ENCODE measurements at places on chromosomes 5 and 9.

- DNase-seq, result no peak
Measured at GRCh38 chr9:4155221-4156026, 144.4 kb downstream of the GLIS3 start.

DNA sequence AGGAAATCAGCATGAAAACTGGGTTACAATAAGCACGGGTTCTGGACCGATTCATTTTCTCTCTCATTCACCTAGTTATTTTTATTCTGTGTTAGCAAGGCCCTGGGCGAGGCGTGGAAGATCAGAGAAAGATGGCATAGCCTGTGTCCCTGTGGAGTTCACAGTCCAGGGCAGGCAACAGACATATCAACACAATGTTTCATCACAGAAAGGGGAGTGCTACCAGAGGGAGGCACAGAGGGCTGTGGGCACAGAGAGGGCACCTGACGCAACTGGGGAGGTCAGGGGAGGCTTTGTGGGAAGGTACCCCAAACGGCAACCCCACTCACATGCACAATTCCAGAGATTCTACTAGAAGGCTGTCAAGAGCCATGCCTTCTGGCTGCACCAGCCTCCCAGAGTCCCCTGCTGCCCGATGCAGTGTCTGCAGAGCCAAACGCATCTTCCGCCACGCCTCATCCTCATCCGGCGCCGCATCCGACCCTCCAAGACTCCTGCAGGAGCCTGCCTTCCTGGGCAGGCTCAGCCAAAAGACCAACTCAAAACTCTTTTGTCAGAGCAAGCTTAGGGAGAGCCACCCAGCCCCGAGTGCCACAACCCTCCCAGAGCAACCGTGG lies 1.4 kb downstream of the FAM193B start:
- DNase-seq, result no peak

DNA sequence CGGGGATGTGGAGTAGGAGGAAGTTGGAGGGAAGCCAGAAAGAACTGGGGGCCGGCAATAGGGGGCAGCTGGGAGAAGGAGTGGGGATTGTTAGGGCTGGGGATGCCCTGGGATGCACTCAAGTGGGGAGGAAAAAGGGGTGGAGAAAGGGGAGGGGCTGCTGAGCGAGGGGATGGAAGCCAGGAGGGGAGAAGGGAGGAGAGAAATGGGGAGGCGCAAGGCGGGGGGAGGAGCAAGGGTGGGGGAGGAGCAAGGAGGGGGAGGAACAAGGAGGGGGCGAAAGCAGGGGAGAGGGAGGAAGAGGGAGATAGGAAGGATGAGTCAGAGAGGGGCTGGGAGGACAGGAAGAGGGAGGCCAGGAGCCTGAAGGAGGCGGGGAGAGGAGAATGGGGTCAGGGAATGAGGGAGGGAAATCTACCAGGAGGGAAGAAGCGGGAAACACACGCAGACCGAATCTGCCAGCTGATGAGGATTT lies 1.6 kb downstream of the IRX4 start:
- no peak for DNase-seq

DNA sequence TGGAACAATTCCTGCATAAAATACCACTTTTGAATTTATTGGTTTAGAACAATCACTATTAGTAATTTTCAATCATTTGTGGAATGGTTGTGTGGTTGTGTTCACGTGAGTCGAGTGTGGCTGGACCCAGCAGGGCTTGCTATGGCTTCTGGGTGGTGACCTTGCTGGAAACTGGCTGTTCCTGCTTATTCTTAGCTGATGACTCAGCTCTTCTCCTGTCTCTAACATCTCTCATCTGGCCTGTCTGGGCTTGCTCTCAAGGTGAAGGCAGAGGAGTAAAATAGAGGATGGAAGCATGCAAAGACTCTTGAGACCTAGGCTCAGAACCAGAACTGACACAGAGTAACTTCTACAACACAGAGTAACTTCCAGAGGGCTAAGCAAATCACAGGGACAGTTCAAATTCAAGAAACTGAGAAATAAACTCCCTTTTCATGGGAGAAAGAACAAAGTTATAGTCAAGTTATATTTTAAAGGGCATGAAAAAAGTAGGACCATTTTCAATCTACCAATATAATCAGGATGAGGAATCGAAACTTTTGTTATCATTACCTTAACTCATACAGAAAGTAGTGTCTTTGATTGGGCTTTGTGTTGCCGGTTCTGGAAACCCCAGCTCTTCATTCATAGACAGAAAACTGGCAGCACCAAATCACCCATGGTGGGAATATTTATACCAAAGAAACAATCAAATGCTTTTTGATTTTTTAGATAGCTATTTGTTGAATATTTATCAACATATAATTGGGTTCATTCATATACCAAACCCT lies 665.1 kb downstream of the CDH18 start:
- DNase-seq, result no peak

DNA sequence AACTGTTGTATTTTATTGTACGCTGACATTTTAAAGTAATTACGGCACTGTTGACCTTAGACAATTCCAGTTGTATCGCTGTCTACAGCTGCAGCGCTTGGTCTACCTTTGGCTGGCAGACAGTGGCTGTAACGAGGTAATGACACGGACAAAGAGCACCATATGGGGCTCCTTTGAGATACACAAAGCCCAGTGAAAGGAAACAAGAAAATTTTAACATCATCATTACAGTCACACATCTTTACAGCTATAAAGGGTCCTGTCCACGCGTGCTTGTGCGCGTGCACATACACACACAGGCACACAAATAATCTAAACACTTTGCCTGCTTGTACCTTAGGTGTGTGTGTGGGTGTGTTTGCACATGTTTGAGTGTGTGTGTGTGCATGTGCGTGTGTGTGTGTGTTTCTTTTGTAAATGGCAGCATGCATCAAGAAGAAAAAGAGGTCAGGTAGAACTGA lies 946.0 kb downstream of the NR2F1-AS1 start:
- DNase-seq, result no peak

GRCh38 chr5:7686794-7687193 lies 164.1 kb downstream of the CFAP90 start:
- no peak for DNase-seq

DNA sequence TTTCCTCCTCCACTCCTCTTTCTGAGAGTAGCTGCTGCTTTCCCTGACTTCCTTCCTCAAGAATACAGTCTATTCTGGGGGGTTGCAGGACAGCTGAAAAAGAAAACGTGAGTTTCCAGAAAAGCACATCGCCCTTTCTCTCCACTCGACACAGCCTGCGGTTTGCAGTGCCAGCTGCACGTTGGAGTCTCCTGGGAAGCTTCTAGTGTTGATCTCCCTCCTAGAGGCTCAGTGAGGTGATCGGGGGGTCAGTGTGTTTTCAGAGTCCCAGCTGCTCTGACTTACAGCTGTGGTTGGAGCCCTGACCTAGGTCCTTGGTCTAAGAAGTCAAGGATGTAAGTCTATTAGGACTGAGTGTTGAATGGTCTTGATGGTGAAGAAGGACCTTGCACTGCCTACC lies 25.0 kb upstream of the SUSD3 start:
- DNase-seq, result no peak

- no peak for DNase-seq
Measured at GRCh38 chr5:173665326-173665725, 48.9 kb upstream of the BOD1 start.

DNA sequence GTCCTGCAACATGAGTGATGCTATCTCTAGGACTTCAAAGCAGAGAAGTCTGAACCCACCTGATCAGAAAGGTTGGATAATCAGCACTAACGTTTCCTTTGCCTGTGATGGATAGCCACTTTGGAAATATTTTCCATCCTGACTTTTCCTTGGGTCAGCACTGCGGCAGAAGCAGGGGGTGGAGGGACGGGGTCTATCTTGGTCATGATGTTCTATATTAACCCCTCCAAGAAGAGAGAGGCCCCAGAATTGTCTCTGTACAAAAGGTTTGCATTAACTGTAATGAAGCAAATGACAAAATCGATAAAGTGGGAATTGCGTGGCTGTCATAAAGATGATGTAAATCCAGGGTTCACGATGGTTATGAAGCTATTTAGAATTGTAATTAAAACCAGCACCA lies 279.8 kb upstream of the PANK3 start:
- DNase-seq, result no peak

- no peak for DNase-seq
Measured at GRCh38 chr9:137575716-137576411, 2.9 kb downstream of the DPH7 start.

GRCh38 chr9:73515216-73515615 lies 363.6 kb downstream of the ANXA1 start:
- no peak for DNase-seq

DNA sequence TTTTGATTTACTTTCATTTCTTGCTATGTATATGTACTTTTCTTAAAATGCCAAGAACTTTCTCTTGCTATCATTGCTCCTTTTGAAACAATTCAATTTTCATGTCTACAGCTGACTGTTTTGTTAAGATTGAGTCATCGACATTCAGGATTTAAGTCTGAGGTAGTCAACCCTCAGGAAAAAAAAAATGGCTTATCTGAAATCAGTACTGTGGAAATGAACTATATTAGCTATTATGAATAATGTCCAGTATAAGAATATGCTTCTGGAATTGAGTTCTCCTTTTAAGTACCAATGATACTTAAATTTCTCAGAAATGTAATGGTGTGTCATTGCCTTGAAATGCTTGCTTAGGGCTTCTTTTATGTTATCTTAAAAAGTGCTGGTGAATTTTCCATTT lies 37.9 kb downstream of the TNFAIP8 start:
- DNase-seq, result no peak

- no peak for DNase-seq
Measured at GRCh38 chr9:87713988-87714330, 12.0 kb upstream of the CTSL start.

- no peak for DNase-seq
Measured at GRCh38 chr9:17486396-17486795, 92.5 kb upstream of the SH3GL2 start.

DNA sequence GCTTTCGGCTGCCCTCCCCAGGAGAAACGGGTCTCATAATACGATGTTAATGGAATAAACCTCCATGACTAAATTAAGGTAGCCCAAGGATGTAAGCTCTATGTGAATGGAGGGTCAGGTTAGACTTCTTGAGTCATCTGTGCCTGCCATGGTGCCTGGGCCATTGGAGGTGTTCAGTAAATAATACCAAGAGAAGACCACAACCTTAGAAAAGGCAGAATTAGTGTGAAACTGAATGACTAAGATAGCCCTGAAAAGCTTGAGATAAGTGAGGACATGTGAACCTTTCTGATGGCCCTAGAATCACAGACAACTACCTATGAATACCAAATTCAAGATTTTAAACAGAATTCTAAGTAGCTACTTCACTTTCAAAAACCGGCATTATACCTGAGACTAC lies 160.6 kb downstream of the KIAA0825 start:
- no peak for DNase-seq

DNA sequence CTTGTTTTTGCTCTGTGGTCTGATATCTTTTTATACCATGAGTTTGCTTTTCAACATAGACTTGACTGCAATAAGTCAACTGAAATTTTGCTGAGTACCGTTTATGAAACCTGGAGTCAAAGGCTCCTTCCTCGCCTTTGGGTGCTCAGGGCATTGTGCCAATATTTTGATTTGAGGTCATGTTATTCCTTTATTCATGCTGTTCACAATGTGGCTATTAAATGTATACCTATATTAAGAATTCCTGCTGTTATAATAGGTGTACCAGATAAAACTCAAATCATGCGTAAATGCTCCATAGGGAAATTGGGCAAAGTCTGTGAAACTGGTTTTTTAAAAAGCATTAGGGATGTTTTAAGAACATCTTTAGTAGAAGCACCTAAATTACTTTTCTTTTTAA lies 334.0 kb upstream of the NUDT12 start:
- no peak for DNase-seq

DNA sequence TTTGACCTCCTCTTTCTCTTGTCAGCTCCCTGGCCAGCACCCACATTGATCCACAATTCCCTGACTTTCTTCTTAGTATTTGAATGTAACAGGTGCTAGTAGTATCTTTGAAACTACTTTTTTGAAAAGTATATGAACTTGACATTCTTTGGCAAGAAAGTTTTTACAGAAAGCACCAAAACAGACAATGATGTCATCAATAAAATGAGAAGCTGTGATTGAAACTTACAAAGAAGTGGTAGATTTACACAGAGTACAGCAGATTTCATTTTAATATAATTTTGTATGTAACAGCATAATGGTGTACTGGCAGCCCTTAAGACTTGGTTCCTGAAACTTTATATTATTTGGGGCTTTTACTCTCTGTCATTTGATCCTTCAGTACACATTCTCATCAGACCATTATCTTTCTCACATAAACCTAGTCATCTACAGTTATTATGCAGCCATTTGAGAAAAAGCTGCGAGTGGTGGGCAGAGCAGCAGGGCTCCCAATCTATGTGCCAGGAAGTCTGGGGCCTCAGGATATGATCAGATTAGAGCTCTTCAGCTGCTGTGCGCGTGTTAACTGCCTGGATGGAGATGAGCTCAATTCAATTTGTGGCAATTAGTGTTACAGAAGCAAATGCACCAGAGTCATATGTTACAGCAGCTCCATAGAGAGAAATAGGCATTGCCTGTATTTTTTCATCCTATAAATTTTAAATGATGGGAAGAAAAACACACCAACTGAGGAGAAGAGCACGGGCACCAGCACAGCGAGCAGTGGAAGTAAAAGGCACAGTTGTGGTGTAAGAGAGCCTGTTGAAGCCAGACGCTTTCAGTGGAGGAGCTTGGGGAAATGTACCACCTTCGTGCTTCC lies 126.1 kb downstream of the STARD4 start:
- DNase-seq, result no peak

DNA sequence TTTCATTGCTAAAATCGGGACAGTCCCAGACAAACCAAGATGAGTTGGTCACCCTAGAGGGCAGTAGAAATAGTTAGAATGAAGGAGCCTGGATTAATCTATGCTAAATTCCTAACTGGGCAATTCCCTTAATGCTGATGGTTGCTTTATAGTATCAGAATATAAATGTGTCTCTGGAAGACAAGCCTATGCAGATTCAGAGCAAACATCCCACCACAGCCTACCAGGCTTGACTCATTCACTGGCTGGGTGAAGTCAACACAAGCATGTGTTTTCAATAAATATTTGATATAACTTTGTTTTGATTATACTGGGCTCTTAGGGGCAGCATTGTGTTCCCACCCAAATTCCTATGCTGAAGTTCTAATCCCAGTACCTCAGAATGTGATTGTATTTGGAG lies 79.3 kb downstream of the RMI1 start:
- no peak for DNase-seq

- DNase-seq, result no peak
Measured at GRCh38 chr9:126743041-126743440, 61.8 kb upstream of the ZBTB43 start.

GRCh38 chr5:92678640-92679039 lies 902.4 kb downstream of the NR2F1-AS1 start:
- DNase-seq, result no peak

DNA sequence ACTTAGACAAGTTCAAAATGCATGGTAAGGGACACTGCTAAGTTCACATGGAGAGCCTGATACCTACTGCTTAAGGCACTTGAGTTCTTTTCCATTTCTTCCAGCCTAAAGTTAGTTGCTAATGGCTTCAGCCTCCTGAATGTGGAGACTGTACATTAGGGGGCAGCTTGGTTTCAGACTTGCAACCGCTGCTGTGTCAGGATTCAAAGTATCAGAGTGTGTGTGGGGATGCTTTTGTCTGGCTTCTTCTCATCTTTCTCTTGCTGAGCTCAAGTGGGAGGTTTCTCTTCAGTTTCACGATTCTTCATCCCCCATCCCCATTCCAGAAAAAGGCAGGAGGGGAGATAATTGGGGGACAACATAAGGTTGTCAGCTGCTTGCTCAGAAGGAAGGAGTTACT lies 49.4 kb downstream of the ATP10B start:
- DNase-seq, result no peak

- no peak for DNase-seq
Measured at GRCh38 chr9:104608336-104608735, 2.9 kb upstream of the OR13C2 start.

Measured in activated CD8-positive, alpha-beta memory T cell treated with anti-CD3 and anti-CD28 coated beads for 24 hours (primary cell).